ENCODE measurements at places on chromosomes 6 and 20.

GRCh38 chr6:28648035-28648877, 122.6 kb downstream of the GPX5 start:
- H3K4me1 ChIP-seq: peaks cover 13% of the 10 kb centered on the region
- no peak overlapping the region for H3K27ac ChIP-seq
- peak overlapping the region; percentile 38 for H3K4me3 ChIP-seq
- DNase-seq: no peak
- H3K27me3 ChIP-seq: peaks cover 6% of the 10 kb centered on the region
- H3K36me3 ChIP-seq: no peaks in the 10 kb centered on the region

DNA sequence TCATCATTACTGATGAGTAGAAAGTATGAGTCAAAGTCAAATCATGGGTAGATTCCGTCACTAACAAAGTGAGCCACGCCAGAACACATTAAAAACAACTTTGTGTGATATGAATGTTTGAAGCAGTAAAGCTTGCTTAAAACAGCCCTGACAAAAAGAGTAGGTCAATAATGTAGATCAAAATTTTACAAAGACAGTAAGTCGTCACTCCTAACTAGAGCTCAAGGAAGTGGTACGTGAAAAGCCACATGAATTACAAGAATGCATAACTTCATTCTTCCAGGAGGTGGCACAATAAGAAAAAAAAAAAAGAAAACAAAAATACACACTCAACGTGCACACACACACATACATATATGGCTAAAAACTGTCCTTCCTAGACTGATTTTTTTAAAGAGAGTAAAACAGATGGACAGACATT, 69.9 kb downstream of the HACE1 start:
- no peak for DNase-seq
- H3K27ac ChIP-seq: no peak overlapping the region
- no peak overlapping the region for H3K4me3 ChIP-seq
- H3K4me1 ChIP-seq: no peaks in the 10 kb centered on the region
- peaks cover 4% of the 10 kb centered on the region for H3K36me3 ChIP-seq
- H3K27me3 ChIP-seq: no peaks in the 10 kb centered on the region

- H3K4me3 ChIP-seq: no peak overlapping the region
- no peaks in the 10 kb centered on the region for H3K27me3 ChIP-seq
- H3K27ac ChIP-seq: no peak overlapping the region
- H3K4me1 ChIP-seq: no peaks in the 10 kb centered on the region
- DNase-seq: no peak
Measured at GRCh38 chr6:120894077-120894476, 440.2 kb downstream of the TBC1D32 start.

- peaks cover 13% of the 10 kb centered on the region for H3K4me1 ChIP-seq
- H3K27me3 ChIP-seq: no peaks in the 10 kb centered on the region
- H3K4me3 ChIP-seq: no peak overlapping the region
- H3K36me3 ChIP-seq: no peaks in the 10 kb centered on the region
- H3K27ac ChIP-seq: no peak overlapping the region
Measured at GRCh38 chr6:117496383-117496990, 14.0 kb downstream of the DCBLD1 start.

DNA sequence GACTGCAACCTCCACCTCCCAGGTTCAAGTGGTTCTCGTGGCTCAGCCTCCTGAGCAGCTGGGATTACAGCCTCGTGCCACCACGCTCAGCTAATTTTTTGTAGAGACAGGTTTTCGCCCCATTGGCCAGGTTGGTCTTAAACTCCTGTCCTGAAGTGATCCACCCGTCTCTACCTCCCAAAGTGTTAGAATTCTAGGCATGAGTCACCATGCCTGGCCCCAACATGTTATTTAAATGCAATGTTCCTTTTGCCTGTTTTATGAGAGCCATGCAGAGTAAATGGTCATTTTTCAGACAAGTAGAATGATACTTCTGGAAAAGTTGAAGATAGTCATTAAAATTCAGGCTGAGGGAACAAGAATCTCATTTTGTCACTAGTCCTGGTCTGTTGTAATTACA, 43.8 kb upstream of the RPS6KA2 start:
- H3K27me3 ChIP-seq: no peaks in the 10 kb centered on the region
- DNase-seq: no peak
- peaks cover 15% of the 10 kb centered on the region for H3K4me1 ChIP-seq
- H3K36me3 ChIP-seq: no peaks in the 10 kb centered on the region
- no peak overlapping the region for H3K4me3 ChIP-seq
- no peak overlapping the region for H3K27ac ChIP-seq

- H3K27me3 ChIP-seq: no peaks in the 10 kb centered on the region
- no peaks in the 10 kb centered on the region for H3K36me3 ChIP-seq
- no peak for DNase-seq
- peak overlapping the region; percentile 95 for H3K27ac ChIP-seq
- no peak overlapping the region for H3K4me3 ChIP-seq
Measured at GRCh38 chr20:44142413-44142812, 44.6 kb downstream of the JPH2 start.

GRCh38 chr6:143721642-143722041, 43.9 kb downstream of the PHACTR2 start:
- no peak overlapping the region for H3K27ac ChIP-seq
- no peak for DNase-seq
- H3K4me3 ChIP-seq: no peak overlapping the region

DNA sequence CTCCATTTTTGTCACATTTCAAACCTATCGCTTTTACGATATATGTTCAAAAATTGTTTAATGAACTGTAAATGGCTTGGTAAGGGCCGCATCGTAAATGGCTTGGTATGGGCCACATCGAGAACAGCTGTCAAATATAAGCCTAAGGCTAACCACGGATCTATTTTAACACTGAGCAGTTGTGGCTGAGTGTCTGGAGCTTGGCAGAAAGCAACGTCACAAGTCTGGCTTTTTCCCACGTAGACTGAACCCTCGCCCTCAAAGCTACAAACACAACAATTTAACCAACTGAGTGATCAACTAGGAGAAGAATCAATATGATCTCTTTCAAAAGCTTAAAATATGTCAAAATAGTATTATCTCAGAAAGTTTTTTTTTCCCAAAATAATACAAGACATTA, 71.4 kb upstream of the PRSS16 start:
- H3K4me3 ChIP-seq: no peak overlapping the region
- H3K27ac ChIP-seq: no peak overlapping the region
- H3K27me3 ChIP-seq: no peaks in the 10 kb centered on the region

DNA sequence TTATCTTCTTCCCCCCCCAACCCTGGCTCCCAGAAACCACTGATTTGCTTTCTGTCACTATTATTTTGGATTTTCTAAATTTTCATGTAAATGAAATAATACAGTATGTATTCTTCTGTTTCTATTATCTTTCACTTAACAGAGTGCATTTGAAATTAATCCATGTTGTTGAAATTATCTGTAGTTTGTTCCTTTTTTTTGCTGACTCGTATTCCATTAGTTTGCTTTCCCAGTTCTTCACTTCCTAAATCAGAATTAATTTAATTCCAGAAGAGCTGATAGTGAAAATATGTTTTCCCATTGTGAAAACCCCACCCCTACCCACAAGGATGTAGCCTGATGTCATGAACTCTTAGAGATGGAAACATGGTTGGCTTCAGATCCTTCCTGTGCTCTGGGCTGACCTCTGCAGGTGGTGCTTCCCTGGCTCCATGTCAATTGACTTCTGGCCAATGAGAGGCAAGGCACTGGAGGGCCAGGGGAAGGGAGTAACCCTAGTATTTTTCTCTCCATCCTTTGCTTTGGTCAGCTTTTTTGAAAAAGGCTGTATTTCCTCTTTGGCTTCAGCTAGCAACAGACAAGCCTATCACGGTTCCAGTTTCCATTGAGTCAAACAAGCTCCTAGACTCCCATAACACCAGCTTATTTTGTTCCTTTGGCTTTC, 244.4 kb upstream of the HSF2 start:
- H3K27ac ChIP-seq: no peak overlapping the region
- DNase-seq: no peak
- H3K36me3 ChIP-seq: no peaks in the 10 kb centered on the region
- no peaks in the 10 kb centered on the region for H3K27me3 ChIP-seq
- no peak overlapping the region for H3K4me3 ChIP-seq

DNA sequence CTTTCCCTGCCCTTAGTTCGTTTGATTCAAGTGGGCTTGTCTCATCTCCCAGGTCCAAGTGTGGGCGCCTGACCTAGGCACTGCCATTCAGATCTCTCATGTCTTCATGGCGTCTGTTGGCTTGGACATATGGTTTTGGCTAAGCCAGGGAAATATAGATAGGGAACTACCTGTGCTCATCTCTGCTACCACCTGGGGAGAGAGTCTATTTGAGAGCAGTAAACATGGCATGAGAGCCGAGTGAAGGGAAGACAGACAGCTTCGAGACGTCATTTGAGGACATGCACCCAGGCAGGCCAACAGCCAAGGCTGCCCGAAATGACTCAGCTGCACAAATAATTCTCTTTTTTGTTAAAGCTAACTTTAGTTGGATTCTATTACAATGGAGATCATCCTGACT, 370.7 kb upstream of the AGPAT4 start:
- no peaks in the 10 kb centered on the region for H3K36me3 ChIP-seq
- H3K4me3 ChIP-seq: no peak overlapping the region
- peak; percentile 68 for DNase-seq
- H3K27ac ChIP-seq: no peak overlapping the region
- H3K27me3 ChIP-seq: no peaks in the 10 kb centered on the region
- no peaks in the 10 kb centered on the region for H3K4me1 ChIP-seq

DNA sequence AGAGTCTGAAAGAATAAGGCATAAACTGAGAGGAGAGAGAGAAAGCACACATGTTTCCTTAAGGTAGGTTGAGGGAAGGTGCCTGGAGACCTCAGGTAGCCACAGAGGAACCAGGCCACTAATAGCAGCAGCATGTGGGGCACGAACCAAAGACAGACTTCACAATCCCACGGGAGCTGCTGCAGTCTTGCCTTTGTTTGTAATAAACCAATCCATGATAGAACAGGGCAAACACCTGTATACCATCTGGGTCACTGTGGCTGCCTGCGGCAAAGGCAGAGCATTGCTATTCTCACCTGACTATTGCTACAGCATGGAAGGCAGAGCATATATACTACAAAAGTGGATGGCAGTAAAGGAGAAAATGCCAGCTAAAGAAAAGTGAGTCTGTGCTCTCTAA, 36.3 kb downstream of the HEBP2 start:
- no peak overlapping the region for H3K27ac ChIP-seq
- H3K27me3 ChIP-seq: no peaks in the 10 kb centered on the region

Measured in esophagus muscularis mucosa (tissue), 4 donors.